ENCODE measurements at places on chromosomes 5 and 9.

DNA sequence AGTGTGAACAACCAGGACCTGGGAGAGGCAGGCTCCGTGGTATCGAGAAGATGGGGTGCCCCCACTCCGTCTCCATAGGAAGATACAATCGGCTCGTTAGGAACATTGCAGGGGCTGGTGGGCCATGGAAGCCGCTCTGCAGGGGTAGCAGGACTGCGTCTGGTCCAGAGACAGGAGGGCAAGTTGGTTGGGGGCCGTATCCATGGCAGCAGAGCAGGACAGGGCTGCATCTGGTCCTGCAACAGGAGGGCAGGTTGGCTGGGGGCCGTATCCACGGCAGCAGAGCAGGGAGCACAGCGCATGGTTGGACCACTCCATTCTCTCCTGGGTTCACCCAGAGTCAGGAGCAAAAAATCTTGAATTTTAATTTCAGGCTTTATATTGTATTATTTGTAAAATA lies 98.2 kb downstream of the ANKRD33B start:
- H3K4me3 ChIP-seq, result no peak overlapping the region
- H3K27ac ChIP-seq, result no peak overlapping the region
- no peak for DNase-seq

GRCh38 chr9:128408963-128409431 lies 11.7 kb upstream of the CERCAM start:
- peaks cover 25% of the 10 kb centered on the region for H3K27me3 ChIP-seq
- DNase-seq, result no peak
- H3K36me3 ChIP-seq, result no peaks in the 10 kb centered on the region

DNA sequence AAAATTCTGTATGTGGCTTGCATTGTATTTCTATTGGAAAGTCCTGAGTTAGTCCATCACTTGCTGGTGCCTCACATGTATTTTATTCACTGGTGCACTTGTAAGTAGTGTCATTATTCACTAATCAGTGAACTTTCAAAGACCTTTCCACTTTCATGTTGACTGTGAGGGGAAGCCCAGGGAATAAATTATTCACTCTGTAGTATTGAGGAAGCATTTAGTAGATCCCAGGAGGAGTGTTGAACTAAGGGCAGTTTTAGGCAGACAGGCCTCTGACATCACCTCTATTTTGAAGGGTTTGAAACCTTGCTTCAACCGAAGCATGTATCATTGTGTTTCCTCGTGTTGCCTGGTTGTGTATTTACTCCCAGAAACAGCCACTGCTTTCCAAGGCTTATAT lies 705.4 kb upstream of the RIOK2 start:
- H3K27ac ChIP-seq, result no peak overlapping the region
- no peaks in the 10 kb centered on the region for H3K36me3 ChIP-seq
- no peak overlapping the region for H3K4me3 ChIP-seq
- no peaks in the 10 kb centered on the region for H3K4me1 ChIP-seq

GRCh38 chr5:137379555-137380286 lies 119.4 kb downstream of the SPOCK1 start:
- H3K27me3 ChIP-seq, result no peaks in the 10 kb centered on the region
- H3K36me3 ChIP-seq, result no peaks in the 10 kb centered on the region
- no peaks in the 10 kb centered on the region for H3K4me1 ChIP-seq
- H3K4me3 ChIP-seq, result no peak overlapping the region

- H3K4me1 ChIP-seq, result no peaks in the 10 kb centered on the region
- no peaks in the 10 kb centered on the region for H3K36me3 ChIP-seq
- H3K27me3 ChIP-seq, result no peaks in the 10 kb centered on the region
- DNase-seq, result no peak
- H3K27ac ChIP-seq, result no peak overlapping the region
Measured at GRCh38 chr5:120848883-120849282, 384.8 kb downstream of the PRR16 start.

GRCh38 chr5:168137265-168137664 lies 154.2 kb upstream of the WWC1 start:
- no peak for DNase-seq
- no peaks in the 10 kb centered on the region for H3K4me1 ChIP-seq
- H3K36me3 ChIP-seq, result no peaks in the 10 kb centered on the region
- no peaks in the 10 kb centered on the region for H3K27me3 ChIP-seq
- no peak overlapping the region for H3K27ac ChIP-seq
- H3K4me3 ChIP-seq, result no peak overlapping the region

- no peaks in the 10 kb centered on the region for H3K27me3 ChIP-seq
- H3K4me1 ChIP-seq, result no peaks in the 10 kb centered on the region
- no peak overlapping the region for H3K27ac ChIP-seq
- no peaks in the 10 kb centered on the region for H3K36me3 ChIP-seq
- no peak overlapping the region for H3K4me3 ChIP-seq
Measured at GRCh38 chr9:84163052-84163650, 177.4 kb downstream of the SLC28A3 start.

GRCh38 chr5:142156839-142157463 lies 48.4 kb downstream of the NDFIP1 start:
- H3K27me3 ChIP-seq, result no peaks in the 10 kb centered on the region
- H3K4me3 ChIP-seq, result no peak overlapping the region
- DNase-seq, result no peak
- no peaks in the 10 kb centered on the region for H3K36me3 ChIP-seq
- no peak overlapping the region for H3K27ac ChIP-seq

GRCh38 chr5:142644640-142645361 lies 41.1 kb downstream of the FGF1 start:
- H3K27me3 ChIP-seq, result peaks cover 2% of the 10 kb centered on the region
- no peaks in the 10 kb centered on the region for H3K4me1 ChIP-seq
- H3K27ac ChIP-seq, result no peak overlapping the region
- no peak for DNase-seq

GRCh38 chr5:109049565-109049964 lies 301.9 kb downstream of the FER start:
- H3K27me3 ChIP-seq, result no peaks in the 10 kb centered on the region
- no peaks in the 10 kb centered on the region for H3K36me3 ChIP-seq
- H3K27ac ChIP-seq, result no peak overlapping the region
- DNase-seq, result no peak
- H3K4me1 ChIP-seq, result no peaks in the 10 kb centered on the region
- H3K4me3 ChIP-seq, result no peak overlapping the region

DNA sequence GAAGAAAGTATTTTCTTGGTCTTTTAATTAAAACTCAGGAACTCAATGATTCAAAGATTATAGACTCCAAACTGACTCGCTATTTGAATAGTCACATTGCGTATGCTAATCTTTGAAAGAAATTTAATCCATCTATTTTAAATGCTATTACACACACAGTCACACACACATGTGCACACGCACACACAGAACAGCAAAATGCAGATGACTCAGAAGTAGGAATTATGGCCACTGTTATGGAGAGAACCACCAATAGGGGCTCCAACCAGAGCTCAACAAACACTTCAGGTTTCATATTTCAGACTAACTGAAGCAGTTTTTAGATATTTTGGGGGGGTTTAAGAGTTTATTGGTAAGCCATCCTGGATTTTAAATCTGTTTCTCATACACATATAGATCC lies 1917.9 kb downstream of the EFNA5 start:
- H3K36me3 ChIP-seq, result no peaks in the 10 kb centered on the region
- no peaks in the 10 kb centered on the region for H3K27me3 ChIP-seq
- H3K4me1 ChIP-seq, result no peaks in the 10 kb centered on the region
- no peak for DNase-seq

DNA sequence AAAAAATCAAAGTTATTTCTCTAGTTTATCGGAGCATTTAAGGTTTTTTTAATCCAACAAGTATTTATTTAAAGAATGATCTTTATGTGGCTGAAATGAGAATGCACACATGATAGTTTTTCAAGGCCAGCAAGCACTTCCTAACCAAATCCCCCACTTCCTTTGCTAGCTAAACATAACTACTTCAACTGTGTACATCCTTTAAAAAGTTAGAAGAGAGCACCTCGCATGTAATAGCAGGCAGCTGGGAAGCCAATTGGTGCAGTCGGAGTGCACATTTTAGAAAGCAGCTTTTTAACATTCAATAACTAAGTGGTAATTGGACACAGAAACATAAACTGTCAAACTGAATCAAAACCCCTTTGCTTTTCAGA lies 245.7 kb downstream of the BNC2 start:
- no peak overlapping the region for H3K4me3 ChIP-seq
- no peak for DNase-seq
- no peaks in the 10 kb centered on the region for H3K4me1 ChIP-seq

GRCh38 chr9:110897943-110898342 lies 140.3 kb downstream of the LPAR1 start:
- H3K36me3 ChIP-seq, result no peaks in the 10 kb centered on the region
- H3K4me3 ChIP-seq, result no peak overlapping the region

DNA sequence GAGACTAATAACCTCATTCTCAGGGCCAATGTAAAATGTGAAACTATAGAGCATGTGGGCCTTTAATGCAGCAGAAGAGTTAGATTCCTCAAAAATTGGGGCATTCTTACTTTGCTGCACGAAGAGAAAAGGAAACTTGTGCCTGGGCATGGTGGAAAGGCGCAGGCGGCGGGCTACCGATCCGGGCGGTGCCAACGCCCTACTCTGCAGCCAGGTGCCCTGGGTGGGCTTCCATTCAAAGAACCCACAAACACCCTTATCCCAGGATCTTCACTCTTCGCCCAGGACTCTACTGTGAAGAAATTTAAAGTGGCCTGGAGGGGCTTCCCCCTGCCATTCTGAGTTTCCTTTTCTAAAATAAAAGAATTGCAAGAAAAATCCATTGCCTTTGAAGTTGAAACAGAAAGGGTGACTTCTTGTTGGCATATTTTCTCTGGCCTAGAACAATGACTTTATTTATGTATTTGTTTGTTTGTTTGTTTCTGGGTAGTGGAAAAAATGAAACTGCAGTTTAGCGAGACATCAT lies 124.9 kb downstream of the TMEM161B start:
- H3K36me3 ChIP-seq, result no peaks in the 10 kb centered on the region
- DNase-seq, result no peak
- no peak overlapping the region for H3K4me3 ChIP-seq

DNA sequence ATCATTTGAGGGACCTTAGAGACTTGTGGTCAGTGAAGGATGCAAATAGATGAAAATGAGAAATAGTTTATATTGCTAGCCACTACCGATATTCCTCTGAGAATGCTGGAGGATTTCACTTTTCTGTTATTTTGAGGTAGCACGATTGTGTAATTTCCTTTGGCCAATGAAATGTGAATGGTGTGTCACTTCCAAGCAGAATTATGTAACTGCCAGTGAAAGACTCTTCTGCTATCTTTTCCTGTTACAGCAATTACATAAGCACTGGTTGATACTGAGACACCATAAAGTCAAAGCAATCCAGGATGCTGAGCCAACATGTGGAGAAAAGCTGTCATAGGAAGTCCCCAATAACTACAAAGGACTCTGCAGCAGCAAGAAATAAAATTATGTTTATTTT lies 3.6 kb upstream of the PCDHA2 start:
- no peak for DNase-seq
- peaks cover 18% of the 10 kb centered on the region for H3K27me3 ChIP-seq
- no peak overlapping the region for H3K27ac ChIP-seq
- H3K4me1 ChIP-seq, result no peaks in the 10 kb centered on the region

GRCh38 chr5:173321886-173322285 lies 6.3 kb downstream of the STC2 start:
- peaks cover 52% of the 10 kb centered on the region for H3K27me3 ChIP-seq
- H3K4me3 ChIP-seq, result no peak overlapping the region
- no peaks in the 10 kb centered on the region for H3K36me3 ChIP-seq
- no peak for DNase-seq
- H3K4me1 ChIP-seq, result no peaks in the 10 kb centered on the region

Measured in thymus (tissue), 14 donors.